ENCODE measurements at places on chromosomes 3 and 15. TPM values are rescaled to one million over a fixed set of nuclear protein-coding genes. Genes with fewer than 3 reads are reported as not detected.

DNA sequence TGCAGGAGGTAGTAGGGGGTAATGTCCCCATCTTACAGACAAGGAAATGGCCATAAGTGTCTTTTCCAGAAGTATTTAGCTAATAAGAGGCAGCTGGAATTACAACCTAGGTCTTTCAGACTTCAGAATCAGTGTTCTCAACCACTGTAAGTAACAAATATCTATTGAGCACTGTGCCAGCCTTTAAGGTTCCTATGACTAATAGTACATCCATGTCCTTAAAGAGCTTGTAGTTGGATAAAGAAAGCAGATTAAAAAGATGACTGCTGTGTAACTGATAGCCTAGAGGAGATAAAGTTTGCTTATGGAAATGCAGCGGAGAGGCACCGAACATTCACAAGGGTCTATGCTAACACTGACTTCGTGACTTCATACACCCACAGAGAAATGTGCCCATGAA lies 136.0 kb downstream of the KCNMB2 start:
- DNase-seq: no peak

GRCh38 chr15:32884146-32884545 lies 166.3 kb downstream of the GREM1 start:
- DNase-seq: no peak

- no peak for DNase-seq
These were observed 13.2 kb downstream of the ABCC5 start for GRCh38 chr3:184004476-184004875.

DNA sequence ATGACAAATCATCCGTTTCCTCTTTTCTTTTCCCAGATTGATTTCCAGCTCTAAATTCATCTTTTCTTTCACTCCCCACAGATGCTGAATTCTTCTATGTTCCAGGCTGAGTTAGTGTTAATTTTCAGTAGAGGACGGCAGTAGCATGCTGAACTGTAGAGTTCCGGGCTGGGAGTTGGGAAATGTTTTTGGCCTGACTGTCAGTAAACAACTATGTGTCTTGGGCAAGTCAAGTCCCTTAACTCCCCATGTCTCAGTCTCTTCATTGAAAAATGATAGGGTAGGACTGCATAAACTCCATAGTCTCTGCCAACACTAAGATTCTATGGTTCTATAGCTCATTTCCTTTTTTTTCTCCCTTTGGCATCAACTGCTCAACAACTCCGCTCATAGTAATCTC lies 333.9 kb downstream of the TIGIT start:
- no peak for DNase-seq

DNA sequence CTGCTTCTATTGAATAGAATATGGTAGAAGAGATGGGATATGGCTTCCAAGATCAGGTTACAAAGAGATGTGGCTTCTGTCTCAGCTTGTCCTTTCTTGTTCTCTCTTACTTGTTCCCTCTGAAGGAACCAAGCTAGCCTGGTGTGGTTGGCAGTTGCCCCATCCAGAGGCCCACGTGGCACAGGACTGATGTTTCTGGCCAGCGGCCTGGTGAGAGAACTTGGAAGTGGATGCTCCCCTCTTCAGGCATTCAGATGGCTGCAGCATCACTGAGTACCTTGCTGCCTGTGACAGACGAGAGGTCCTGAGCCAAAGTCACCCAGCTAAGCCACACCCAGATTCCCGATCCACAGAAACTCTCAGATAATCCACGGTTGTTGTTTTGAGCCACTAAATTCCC lies 183.6 kb downstream of the NSMCE3 start:
- DNase-seq: no peak

DNA sequence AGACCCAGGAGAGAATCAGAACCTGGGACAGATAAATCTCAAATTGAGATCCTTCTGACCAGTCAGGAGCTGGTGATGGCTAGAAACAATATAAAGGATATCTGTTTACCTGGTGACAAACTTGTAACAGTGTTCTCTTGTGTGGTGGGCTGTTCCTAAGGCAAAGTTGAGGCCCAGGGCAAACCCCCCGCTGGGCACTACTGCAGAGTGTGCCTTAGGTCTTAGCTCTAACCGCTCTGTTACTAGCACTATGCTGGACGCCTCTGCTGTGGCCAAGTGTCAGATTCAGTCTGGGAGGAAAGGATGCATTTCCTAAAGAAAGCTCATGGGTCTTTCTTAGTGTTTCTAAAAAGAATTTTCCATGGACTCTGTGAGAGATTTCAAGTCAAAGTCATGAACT lies 146.5 kb upstream of the MEIS2 start:
- no peak for DNase-seq

GRCh38 chr3:122186372-122186771 lies 2.9 kb downstream of the CASR start:
- no peak for DNase-seq

- no peak for DNase-seq
These were observed 235.7 kb downstream of the THRB start for GRCh38 chr3:24258727-24259600.

GRCh38 chr3:136819731-136820679 lies 1.1 kb downstream of the SLC35G2 start:
- DNase-seq: no peak

DNA sequence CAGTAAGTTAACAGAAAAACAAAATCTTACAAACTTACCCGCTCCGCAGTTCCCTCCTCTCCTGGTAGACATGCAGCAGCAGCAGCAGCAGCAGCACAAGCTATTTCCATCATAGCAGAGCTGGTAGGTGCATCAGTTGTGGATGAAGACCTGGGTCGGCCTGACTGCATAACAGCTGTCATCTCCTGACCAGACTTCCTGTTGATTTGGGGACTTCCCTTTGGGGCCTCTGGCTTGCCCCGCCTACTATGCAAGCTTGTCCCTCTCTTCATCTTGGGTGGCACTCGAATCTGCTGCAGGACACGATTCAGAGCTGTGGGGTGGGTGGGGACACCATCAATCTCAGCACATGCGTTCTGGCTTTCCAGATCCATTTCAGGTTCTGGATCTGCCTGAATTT lies 65.7 kb downstream of the TMCC1 start:
- DNase-seq: no peak

- no peak for DNase-seq
These were observed 53.3 kb downstream of the SLC6A6 start for GRCh38 chr3:14455571-14456317.

- DNase-seq: no peak
These were observed 1.6 kb upstream of the RCCD1 start for GRCh38 chr15:90952901-90953677.

GRCh38 chr3:10638466-10638865 lies 133.1 kb upstream of the ATP2B2 start:
- no peak for DNase-seq

DNA sequence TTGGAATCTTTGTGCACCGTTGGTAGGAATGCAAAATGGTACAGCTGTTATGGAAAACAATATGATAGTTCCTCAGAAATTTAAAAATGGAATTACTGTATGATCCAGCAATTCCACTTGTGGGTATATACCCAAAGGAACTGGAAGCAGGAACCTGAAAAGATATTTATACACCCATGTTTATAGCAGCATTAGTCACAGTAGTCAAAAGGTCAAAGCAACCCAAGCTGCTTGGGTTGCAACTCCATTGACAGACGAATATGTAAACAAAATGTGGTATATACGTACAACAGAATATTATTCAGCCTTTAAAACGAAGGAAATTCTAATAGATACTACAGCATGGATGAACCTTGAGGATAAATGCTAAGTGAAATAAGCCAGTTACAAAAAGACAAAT lies 35.0 kb upstream of the CAPN3 start:
- DNase-seq: no peak

DNA sequence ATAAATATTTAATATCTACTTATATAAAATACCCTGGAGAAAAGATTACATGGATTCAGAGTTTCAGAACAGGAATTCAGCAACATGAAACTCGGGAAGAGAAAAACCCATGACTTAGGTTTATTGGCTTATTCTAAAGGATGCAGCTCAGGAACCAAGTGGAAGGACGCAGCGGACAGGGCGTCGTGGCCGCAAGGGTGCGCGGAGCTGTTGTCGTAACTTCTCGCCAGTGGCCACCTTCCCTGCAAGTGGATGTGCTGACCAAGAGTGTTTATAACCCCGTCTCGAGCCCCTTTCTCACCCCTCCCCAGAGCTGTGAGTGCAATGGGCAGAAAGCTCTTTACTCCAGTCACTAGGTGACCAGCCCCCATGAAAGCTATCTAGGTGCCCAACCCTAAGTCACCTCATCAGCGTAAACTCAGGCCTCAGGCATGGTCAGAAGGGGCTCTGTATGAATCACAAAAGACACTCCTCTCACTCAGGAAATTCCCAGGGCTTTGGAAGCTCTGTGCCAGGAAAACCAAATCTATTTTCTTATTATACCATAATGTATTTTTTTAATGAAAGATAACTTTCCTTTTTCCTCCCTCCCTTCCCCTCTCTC lies 77.3 kb downstream of the CHRNA7 start:
- no peak for DNase-seq

DNA sequence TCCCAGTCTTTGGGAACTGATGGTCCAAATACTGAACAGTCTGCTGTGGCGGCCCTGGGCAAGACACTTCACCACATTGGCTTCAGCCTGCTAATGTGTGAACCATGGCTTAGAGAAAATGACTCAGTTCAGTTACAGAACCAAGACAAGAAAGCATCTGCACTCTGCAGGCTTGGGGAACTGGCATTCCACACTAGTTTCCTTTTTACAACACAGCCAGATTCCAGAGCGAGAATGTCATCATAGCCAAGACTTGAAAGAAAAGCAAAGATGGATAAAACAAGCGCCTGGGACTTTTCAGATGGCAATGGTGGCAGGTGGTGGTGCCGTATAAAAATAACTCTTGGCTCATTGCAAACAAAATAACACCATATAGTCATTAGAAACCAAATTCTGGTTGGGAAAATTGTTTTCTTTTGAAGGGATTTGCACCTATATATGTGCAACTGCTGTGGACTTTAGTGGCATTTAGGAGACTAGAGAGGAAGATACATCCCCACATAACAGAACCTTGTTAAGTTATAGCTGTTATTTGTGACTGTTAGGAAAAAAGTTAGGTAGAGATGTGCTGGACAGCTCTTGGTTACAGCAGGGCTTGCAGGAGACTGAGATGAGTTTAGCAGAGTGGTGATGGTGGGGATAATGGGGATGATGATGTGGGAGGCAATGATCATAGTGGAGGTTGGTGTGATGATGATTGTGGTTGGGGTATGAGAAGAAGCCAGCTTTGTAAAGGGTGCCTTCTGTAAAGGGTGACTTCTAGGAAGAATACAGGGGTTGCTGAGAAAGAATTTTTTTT lies 273.6 kb downstream of the THRB start:
- DNase-seq: no peak

DNA sequence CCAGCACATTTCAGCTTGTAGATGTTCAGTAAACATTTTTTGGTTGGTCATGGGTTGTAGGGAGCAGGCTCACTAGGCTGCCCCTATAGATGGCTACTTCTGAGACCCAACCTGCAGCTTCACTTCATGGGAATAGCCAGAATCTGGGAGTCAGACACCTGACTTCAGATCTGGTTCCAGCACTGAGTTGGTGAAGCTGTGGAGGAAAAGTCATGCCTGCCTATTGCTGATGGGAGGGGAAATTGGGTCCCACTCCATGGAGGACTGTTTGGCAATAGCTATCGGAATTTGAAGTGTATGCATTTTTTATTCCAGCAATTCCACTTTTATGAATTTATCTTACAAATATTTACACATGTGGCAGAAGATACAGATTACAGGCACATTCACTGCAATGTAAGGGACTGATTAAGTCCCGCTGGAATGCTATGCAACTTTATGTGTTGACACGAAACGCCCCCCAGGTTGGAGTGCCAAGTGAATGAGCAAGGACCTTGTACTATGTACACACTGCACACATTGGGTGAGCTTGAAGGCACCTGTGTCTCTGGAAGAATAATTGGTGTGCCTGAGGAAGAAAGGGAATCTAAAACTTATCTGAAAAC lies 7.8 kb upstream of the CCR1 start:
- DNase-seq: peak; percentile 48

DNA sequence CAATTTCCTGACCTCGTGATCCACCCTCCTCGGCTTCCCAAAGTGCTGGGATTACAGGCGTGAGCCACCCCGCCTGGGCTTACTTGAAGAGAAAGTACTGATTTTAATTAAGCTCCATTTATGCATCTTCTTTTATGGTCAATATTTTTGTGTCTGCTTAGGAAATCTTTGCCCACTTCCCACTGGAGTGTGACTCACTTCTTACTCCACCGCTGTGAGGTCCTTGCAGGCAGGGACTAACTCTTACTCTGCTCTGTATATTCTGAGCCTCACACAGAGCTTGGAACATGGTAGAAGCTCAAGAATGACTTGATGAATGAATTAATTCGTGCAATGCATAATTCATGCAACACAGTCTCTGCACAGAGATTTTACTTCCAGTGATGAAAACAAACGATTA lies 2.9 kb upstream of the TM4SF19 start:
- no peak for DNase-seq

- DNase-seq: no peak
These were observed at the start of gene RBP2 for GRCh38 chr3:139476348-139476747. RBP2 (minus strand) TSS chr3:139476516; CDS start chr3:139476459, 57 bp downstream.

GRCh38 chr3:13475871-13476590 lies 4.1 kb upstream of the HDAC11 start:
- DNase-seq: no peak

DNA sequence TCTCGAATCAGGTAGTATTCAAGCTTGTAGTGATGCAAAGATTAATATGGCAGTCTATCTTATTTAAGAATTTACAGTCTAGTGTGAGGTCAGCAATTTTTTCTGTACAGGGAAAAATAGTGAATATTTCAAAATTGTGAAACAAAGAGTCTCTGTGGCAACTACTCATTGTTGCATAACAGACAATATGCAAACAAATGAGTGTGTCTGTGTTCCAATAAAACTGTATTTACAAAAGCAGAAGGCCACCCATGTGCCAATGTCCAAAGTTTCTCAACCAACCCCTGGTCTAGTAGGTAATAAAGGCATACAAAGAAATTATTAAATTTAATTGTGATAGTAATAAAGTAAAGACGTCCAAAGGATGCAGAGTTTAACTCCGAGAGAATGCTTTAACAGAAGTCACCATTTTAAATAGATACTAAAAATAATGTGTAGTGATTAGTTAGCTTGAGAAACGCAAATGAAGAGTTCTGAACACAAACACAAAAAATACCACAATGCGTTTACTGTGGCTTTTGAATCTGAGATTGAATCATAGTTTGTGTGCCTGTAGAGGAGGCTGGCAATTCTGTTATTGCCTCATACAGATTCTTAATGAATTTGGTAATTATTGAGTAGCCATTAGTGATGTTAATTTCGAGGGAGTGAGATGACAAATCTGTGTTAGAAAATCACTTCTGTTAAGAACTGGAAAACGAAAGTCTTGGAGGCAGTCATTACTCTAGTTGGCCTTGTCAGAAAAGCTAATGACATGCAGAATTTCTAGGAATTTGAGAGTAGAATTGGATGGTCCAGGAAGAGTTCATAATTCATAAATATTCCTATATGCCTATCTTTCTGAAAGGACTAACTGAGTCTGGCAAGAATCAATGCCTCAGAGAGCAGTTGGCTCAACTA lies 48.7 kb downstream of the CADM2 start:
- no peak for DNase-seq

GRCh38 chr3:197440717-197441303 lies 115.0 kb downstream of the BDH1 start:
- no peak for DNase-seq

- no peak for DNase-seq
These were observed 127.9 kb upstream of the PFN2 start for GRCh38 chr3:150098621-150099020.

The EEFSEC gene
- total RNA-seq: 15.6 TPM

The VEPH1 gene
- total RNA-seq: 0.21 TPM

The CPEB1 gene
- 0.65 TPM for total RNA-seq

The GOLGA6L7 gene
- not detected for total RNA-seq

The CCR1 gene
- total RNA-seq: not detected

The SHF gene
- 15.7 TPM for total RNA-seq
